T-cell (primary cell): ENCODE measurements at places on chromosomes 2 and 18.

DNA sequence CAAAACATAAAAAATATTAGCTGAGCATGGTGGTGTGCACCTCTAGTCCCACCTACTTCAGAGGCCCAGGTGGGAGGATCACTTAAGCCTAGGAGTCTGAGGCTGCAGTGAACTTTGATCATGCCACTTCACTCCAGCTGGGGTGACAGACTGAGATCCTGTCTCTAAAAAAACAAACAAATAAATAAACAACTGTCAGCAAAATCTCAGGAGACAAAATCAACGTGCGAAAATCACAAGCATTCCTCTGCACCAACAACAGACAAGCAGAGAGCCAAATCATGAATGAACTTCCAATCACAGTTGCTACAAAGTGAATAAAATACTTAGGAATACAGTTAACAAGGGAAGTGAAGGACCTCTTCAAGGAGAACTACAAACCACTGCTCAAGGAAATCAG is 58.8 kb downstream of the TBR1 start:
- DNase-seq: no peak
- H3K4me1 ChIP-seq: no peaks in the 10 kb centered on the region
- no peaks in the 10 kb centered on the region for H3K36me3 ChIP-seq

- no peak for DNase-seq
- H3K27ac ChIP-seq: no peak overlapping the region
- H3K27me3 ChIP-seq: no peaks in the 10 kb centered on the region
- H3K4me1 ChIP-seq: no peaks in the 10 kb centered on the region
- H3K4me3 ChIP-seq: no peak overlapping the region
These were observed 58.2 kb downstream of the SERPINB8 start for GRCh38 chr18:64027931-64028695.

GRCh38 chr2:201984333-201984732 is 49.3 kb upstream of the FZD7 start:
- no peaks in the 10 kb centered on the region for H3K4me1 ChIP-seq
- no peak overlapping the region for H3K27ac ChIP-seq
- no peaks in the 10 kb centered on the region for H3K36me3 ChIP-seq
- H3K27me3 ChIP-seq: no peaks in the 10 kb centered on the region

GRCh38 chr2:144518748-144519596 is 947 bp downstream of the ZEB2 start:
- no peaks in the 10 kb centered on the region for H3K36me3 ChIP-seq
- H3K27me3 ChIP-seq: peaks cover 47% of the 10 kb centered on the region
- DNase-seq: no peak

DNA sequence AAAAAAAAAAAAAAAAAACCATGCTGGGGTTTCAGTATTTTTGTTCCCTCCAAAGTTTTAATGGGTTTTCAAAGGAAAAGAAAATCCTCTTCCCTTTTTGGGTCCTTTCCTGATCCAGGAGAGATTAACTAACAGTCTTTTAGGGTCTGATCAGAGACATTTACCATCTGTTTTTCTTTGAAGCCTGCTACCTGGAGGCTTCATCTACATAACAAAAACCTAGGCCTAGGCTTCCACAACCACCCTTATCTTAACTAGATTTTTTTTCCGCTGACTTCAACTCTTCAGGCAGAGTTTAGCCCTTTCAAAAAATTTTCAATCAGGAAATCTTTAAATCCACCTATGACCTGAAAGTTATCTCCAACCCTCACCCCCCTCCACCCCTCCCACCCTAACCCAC is 154.7 kb downstream of the MBD2 start:
- no peak for DNase-seq
- no peaks in the 10 kb centered on the region for H3K36me3 ChIP-seq

- H3K4me1 ChIP-seq: peaks cover 24% of the 10 kb centered on the region
- no peaks in the 10 kb centered on the region for H3K27me3 ChIP-seq
- H3K27ac ChIP-seq: peak overlapping the region; percentile 21
These were observed 632 bp upstream of the ACVR1 start for GRCh38 chr2:157876786-157877138.
